ENCODE measurements at places on chromosomes 2 and 18.

DNA sequence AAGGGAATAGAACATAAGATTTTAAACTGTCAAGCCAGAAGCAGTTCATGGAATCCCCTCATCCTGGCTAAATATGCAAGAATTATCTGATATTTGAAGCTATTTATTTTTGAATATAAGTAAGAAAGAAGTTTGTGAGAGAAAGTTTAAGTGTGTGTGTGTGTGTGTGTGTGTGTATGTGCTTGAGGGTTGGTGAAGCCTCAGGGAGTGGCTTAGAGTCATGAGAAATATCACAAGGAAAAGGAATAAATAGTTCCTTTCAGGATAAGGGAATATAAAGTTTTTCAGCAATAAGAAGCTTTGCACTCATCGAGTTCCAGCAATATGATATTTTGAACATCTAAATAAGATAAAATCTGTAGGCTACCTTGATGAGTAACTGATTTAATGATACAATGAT, 359.6 kb downstream of the MEIS1 start:
- no peak for DNase-seq

GRCh38 chr2:207796585-207797350, 27.1 kb upstream of the FZD5 start:
- DNase-seq: peak; percentile 84

GRCh38 chr2:70921031-70921430, 14.7 kb upstream of the ATP6V1B1 start:
- DNase-seq: no peak

DNA sequence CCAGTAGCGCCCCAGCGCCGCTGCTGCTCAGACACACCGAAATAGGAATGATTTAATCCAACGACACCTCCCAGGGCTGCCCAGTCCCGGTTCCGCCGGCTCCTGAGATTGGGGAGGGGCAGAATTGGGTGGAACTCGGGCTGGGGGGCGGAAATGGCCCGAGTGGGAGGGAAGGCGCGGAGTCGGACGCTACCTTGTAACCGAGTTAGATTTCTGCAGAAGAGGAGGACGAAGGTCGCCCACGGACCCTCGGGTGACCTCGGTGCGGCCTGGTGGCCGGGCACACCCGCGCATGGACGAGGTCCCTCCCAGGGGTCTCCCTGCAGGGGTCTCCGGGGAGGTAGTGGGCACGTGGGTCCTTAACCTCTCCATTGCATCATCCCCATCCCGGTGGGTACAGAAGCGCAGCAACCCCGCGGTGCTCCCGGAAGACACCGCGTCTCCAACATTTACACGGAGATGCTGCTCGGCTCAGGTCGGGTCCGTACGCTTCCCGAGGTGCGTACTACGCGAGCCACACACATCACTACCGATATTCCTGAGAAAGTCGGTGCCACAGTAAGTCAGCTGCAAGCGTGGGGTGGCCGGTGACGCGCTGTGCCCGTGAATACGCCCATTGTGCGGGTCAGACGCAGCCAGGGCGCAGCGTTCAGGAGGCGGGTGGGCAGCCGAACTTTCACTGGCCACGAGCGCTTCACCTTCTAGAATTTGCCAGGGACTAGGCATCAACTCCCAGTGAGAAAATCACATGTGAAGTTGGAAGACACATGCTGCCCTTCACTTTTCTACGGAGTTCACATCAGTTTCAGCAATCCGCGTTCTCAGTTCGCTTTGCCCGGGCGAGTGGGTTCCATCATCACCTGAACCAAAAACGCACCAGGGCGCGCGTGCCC, 3.0 kb downstream of the ZNF516 start:
- no peak for DNase-seq

- DNase-seq: no peak
Observed at GRCh38 chr2:101884423-101884822, 107.3 kb upstream of the IL1R2 start.

GRCh38 chr2:9419541-9419940, 3.8 kb downstream of the ITGB1BP1 start:
- DNase-seq: no peak

DNA sequence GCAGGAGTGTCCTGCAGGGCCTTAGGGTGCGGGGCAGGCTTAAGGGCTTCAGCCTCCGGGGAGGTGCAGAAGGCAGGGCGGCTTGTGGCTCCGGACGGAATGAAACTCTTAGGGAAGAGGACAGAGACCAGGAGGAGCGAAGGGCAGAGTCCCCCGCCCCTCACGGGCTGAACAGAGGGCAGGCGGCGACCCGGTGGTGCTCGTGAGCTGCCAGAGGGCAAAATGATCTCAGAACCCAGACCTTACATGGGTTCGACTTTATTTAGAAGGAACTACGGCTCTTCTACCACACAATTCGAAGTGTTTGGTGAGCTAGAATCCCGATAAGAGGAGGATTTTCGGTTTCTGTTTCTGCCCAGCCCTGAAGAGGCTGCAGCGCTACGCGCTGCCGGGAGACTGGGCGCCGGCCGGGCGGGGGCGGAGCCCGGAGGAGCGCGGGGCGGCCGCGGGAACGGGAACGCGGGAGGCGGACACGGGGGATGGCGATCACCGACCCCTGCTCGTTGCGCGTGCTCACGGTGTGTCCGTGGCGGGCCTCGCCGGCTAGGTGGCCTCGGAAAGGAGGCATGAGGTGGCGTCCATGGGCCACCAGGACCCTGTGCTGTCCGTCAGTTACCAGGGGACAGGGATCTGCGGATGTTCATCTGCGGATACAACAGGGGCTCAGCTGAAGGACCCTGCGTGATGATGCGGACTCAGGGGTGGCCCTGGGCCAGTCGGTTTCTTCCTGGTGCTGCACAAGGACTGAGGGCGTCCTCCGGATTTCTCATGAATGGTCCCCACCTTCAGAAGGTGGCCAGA, 4.2 kb upstream of the SP100 start:
- peak; percentile 41 for DNase-seq

DNA sequence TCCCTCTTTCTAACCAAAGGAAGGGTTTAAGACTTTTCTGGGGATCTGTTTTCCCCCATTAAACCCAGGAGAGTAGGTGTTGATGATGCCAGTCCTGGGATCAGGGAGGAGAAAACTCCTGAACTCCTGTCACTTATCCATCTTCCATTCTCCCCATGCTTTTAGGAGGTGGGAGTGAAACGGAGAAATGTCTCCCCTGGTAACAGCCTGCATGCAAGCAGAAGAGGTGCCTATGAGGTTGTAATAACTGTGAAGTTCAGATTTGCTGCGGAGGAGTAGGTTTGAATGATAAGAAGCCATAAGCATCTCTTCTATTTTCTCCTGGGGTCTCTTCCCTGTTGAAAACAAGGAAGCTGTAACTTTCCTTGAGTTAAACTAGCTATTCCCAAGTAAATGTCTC, 150.8 kb downstream of the SLC4A3 start:
- no peak for DNase-seq

DNA sequence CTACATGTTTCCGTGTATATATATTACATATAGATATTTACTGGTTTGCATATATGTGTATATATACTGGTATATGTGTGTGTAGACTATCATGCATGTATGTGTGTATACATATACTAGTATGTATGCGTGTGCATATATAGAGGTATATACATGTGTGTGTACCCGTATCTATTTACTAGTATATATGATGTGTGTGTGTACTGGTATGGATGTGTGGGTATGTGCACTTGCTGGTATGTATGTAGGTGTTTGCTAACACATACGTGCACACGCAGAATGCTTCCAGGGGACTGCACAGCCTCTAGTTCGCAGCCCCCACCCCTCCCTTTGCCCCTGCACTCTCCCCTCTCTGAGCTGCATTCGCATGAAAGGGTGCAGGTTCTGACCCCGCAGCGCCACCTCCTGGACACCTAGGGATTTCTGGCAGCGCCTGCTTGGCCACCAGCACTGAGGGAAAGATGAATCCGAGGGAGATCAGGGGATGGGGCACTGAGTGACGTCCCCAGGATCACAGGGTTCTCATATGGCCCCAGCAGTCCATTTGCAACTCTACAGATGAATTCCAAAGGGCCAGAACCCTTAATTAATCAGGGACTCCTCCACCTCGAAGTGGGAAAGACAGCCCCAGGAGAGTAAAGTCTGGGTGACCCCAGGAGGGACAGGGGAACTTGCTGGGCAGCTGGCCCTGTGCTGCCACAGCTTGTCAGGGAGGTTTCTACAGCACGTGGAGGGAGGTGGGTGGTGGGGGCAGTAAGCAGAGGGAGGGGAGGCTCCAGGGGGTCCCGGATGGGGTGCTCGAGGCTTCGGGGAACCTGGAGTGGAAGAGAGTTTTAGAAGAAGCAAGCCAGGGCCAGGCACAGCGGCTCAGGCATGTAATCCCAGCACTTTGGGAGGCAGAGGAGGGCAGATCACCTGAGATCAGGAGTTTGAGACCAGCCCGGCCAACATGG, 66.8 kb upstream of the ASAP2 start:
- DNase-seq: peak; percentile 23

GRCh38 chr2:105336786-105337121, 586 bp upstream of the C2orf49 start:
- DNase-seq: no peak

DNA sequence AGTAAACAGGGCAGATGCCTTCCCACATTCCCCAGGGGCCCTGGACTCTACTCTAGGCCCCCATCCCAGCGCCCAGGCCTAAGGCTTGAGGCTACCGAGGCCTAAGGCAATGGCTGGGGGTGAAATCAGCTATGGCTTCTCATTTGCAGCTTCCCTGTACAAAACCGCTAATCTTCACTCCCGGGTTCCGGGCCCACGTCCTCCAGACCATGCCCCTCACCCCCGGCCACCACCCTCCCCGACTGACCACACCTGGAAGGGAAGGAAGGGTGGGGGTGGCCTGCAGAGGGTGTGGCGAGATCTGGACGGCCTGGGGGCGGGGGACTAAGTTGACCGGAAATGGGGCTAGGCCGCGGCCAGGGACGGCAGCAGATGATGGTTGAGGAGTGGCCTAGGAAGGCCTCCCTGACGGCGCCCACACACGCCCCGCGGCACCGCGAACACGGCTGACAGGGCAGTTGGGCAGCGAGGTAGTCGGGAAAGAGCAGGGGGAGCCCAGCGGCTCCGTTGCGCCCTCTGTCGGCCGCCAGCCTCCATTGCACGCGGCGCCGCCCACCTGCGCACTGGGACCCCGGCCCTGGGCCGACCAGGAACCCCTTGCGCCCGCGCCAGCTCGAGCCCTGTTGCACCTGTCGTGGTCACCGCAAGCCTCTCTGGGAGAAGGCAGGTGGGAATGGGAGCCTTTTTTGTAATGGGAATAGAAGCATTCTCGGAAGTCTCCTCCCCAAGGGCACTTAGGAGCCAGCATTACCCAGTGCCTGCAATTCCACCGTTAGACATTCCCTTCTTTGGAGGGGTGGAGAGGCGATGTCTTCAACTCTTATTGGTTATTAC, 117.1 kb upstream of the STPG4 start:
- DNase-seq: peak; percentile 71

DNA sequence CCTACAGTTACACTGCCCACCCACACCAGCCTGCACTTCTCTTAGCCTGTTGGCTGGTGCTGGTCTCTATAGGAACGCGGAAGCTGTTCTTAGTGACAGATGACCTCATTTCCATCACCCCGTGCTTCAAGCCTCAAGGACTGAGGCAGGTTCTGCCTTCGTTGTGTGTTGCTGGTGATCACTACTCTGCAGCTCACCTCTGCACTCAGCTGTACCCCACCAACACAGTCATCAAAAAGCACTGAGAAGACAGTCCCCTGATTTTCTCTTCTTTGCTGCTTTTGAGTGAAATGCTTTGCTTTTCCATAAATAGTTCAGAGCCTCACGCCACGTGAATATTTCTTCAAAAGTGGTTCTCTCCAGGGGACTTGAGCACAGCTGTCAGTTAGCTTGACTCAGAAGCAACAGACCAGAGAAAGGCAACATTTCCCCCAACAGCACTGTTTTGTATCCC, 225.7 kb upstream of the CCDC150 start:
- no peak for DNase-seq

- DNase-seq: no peak
Observed at GRCh38 chr2:3377279-3377611, 373 bp downstream of the EIPR1 start.

- DNase-seq: no peak
Observed at GRCh38 chr2:178998539-178998938, 51.4 kb downstream of the CCDC141 start.

- no peak for DNase-seq
Observed at GRCh38 chr2:72901426-72901825, 14.2 kb downstream of the SPR start.

DNA sequence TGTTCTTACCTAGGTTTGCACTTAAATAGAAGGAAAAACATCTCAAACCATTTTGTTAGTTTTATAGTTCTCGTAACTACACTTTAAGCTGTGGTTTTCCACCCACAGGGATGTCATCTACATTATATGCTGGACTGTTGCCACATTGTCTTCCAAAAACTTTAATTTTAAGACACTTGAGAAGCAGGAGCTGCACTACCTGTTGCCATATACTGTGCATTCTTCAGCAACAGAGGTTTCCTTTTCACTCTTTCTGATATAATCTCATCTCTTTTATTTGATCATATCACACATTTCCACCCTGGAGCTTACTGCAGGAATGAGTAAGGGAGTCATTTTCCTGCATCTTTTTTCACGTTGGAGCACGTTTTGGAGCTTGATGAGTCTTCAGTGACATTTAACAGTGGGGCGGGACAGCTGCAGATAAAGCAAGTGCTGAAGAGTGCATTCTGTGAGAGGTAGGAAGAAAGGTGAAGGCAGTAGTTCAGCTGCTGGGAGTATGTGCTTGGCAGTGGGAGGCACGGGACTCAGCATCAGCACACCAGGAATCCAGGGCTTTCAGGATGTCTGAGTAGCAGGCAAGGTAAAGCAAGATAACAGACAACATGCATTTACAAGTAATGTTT, 3.8 kb downstream of the LIMS1 start:
- no peak for DNase-seq

- DNase-seq: no peak
Observed at GRCh38 chr2:27322301-27322765, 564 bp downstream of the MPV17 start.

GRCh38 chr2:174546519-174547506, 50.8 kb downstream of the WIPF1 start:
- no peak for DNase-seq

- no peak for DNase-seq
Observed at GRCh38 chr2:12020833-12021469, 274.5 kb downstream of the LPIN1 start.

- DNase-seq: no peak
Observed at GRCh38 chr18:155688-156087, 2.7 kb upstream of the USP14 start.

GRCh38 chr2:190468814-190469569, 60.8 kb downstream of the MFSD6 start:
- DNase-seq: peak; percentile 92

Data from NCI-H2029 (cell line).